T follicular helper cell (primary cell): ENCODE measurements at places on chromosomes 6 and 20.

- DNase-seq, result no peak
These were observed 831 bp upstream of the SIRPB2 start for GRCh38 chr20:1491860-1492642.

GRCh38 chr6:100809346-100809745, 71.8 kb downstream of the ASCC3 start:
- DNase-seq, result no peak

DNA sequence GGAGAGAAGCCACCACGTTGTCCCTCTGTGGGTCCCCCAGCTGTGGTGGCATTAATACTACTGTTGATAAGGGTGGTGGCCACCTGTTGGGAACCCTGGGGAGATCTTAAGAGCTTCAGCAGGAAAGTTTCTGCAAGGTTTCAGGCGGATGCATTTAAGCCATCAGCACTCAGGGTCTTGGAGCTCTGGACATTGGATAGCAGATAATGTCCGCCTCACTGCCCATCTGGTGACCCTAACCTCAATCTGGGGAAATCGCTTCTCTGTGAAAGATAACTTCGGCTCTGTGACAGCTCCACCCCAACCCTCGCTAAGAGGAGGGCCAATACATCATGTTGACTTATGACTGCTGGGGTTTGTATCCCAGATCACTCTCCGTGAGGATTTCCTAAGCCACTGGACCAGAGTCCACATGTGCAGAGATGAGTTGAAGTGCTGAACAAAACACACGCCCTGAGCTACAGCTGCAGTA, 92.9 kb downstream of the FOXC1 start:
- DNase-seq, result no peak

DNA sequence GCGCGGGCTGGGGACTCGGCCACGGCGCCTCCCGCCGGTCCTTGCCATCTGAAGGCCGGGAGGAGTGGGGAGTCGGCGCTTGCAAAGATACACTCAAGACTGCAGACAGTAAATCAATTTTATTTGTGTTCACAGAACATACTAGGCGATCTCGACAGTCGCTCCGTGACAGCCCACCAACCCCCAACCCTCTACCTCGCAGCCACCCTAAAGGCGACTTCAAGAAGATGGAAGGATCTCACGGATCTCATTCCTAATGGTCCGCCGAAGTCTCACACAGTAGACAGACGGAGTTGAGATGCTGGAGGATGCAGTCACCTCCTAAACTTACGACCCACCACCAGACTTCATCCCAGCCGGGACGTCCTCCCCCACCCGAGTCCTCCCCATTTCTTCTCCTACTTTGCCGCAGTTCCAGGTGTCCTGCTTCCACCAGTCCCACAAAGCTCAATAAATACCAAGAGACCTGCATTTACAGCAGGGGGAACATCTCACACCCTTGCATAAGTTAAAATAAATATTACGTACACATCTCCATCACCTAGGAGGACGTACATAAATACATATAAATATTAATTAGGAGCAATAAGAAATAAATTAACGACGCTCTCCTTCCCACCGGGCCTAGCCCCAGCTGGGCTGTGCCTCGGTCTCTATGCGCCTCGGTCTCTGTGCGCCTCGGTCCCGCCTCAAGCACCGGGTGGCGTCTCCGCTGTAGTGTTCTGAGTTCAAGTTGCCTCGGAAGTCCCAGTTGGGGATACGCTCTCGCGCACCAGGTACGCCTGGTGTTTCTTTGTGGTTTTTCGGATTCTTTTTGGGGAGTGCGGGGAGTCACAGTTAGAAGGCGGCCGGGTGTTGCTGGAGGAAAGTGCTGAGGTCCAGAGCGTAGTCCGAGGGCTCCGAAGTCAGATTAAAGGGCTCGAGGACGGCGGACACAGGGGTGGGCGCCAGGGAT, 889 bp upstream of the FLOT1 start:
- no peak for DNase-seq

GRCh38 chr6:134352786-134353480, 35.0 kb upstream of the SGK1 start:
- DNase-seq, result no peak

- DNase-seq, result no peak
These were observed 17.7 kb downstream of the SNPH start for GRCh38 chr20:1283522-1284510.

DNA sequence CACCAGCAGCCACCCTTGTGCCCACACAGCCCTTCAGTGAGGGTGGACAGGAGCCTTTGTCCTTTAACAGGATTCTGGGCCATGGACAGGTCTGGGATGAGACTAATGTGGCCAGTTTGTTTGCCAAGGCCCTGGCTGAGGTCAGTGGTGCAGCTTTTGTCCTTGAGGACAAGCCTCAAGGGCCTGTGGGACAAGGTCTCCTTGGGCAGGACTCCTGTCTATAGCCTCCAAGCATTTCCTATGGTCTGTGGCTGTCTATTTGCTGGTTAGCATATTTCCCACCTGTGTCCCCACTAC, 44.1 kb downstream of the SUN5 start:
- no peak for DNase-seq

- DNase-seq, result no peak
These were observed 1.4 kb upstream of the TIAM2 start for GRCh38 chr6:154993710-154994109.

- DNase-seq, result no peak
These were observed 524.6 kb upstream of the CDH4 start for GRCh38 chr20:60727425-60727824.

- DNase-seq, result no peak
These were observed 48.9 kb downstream of the DUSP22 start for GRCh38 chr6:340991-341827.

GRCh38 chr20:62791301-62792181, 4.7 kb upstream of the MRGBP start:
- peak; percentile 44 for DNase-seq

DNA sequence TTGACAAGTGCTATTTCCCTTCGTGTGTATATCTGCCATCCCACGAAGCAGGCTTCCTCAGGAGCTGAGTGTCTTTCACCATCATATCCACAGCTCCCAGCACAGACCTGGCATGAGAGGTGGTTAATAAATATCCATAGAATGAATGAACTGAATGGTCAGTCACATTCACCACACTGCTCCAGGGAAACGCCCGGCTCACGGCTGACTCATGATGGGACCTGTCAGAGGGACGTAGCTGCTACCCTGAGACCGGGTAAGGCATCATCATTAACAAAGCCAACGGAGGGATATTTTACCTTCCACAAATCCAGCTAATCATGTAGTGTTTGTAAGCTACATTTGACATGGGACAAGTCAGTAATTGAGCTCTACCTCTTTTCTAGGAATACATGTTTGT, 12.5 kb downstream of the AGPAT4 start:
- no peak for DNase-seq

DNA sequence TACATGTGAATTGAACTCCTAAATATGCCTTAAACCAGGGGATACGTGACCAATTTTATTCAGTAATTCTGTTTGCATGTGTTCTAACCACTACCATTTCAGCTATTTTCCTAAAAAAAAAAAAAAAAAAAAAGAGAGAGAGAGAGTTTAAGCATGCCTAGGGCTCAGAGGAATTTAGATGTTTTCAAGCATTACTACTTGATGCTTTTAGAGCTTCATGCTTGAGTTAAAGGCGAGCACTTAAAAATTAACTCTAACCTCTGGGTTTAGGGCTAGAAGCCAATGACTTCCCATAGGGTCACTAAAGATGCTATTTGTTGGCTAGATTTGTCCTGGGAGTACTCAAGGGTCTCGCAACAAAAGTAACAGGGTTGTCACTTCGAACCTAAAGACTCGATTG, 217.7 kb downstream of the ATXN1 start:
- DNase-seq, result no peak

- no peak for DNase-seq
These were observed 17.2 kb downstream of the DYNLT1 start for GRCh38 chr6:158627168-158627939.

GRCh38 chr6:38353310-38354036, 286.3 kb downstream of the BTBD9 start:
- DNase-seq, result no peak

- no peak for DNase-seq
These were observed 18.7 kb upstream of the PXDC1 start for GRCh38 chr6:3770023-3770720.

DNA sequence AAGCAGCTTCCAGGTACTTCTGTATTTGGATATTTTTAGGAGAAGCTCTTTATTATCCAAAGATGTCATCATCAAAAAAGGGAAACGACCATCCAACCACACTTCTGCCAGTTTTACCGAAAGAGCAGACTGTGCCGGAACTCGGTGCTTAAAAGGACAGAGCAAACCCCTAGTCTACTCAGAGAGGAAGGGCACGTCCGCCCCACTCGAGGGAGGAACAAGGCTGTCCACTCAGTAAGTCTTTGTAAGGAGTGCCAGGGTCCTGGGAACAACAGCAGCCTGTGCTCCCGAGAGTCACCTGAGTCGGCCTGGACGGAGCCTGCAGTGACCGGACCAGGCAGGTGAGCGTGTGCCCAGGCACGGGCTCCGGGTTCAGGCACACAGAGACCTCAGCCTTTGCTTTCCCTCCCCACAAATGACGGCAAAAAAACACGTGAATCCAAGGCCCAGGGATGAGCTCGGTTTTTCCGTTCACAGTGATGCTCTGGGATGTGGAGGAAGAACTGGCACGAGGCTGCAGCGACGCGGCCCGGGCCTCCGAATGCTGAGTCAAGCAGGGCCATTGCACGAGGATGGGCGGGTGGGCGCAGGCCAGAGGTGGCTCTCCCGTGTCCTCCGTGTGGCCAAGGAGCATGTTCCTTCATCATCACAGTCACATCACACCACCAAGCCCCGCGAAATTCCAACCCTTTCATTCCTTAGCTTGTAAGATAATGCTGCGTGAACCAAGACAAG, 17.4 kb upstream of the SLCO4A1 start:
- no peak for DNase-seq

- no peak for DNase-seq
These were observed 146.0 kb downstream of the EYA2 start for GRCh38 chr20:47040506-47041125.

- no peak for DNase-seq
These were observed 24.1 kb downstream of the DEK start for GRCh38 chr6:18240230-18240629.

GRCh38 chr20:53595018-53595378, 1.4 kb upstream of the ZNF217 start:
- DNase-seq, result no peak
